ENCODE measurements at places on chromosomes 6 and 20. TPM values are rescaled to one million over a fixed set of nuclear protein-coding genes. Genes with fewer than 3 reads are reported as not detected.

Gene PMEPA1
- total RNA-seq, result 8.3 TPM

Gene TAGAP
- total RNA-seq, result 1.4 TPM

Gene RIPOR3
- total RNA-seq, result 1.7 TPM

Gene COL19A1
- 5.9 TPM for total RNA-seq

Gene TINAG
- 0.16 TPM for total RNA-seq

Gene CTCFL
- total RNA-seq, result not detected

Gene PNPLA1
- not detected for total RNA-seq

Gene KATNA1
- 28.5 TPM for total RNA-seq

Gene GSTA1
- total RNA-seq, result 0.31 TPM

Gene FAM162B
- total RNA-seq, result 2.8 TPM

Gene PRPH2
- 5.0 TPM for total RNA-seq

Gene SNAI1
- not detected for total RNA-seq

Gene UNC5CL
- 0.16 TPM for total RNA-seq

Gene CABLES2
- 2.3 TPM for total RNA-seq

Gene CDSN
- total RNA-seq, result not detected

Gene COL9A1
- 4.4 TPM for total RNA-seq
